Skeletal muscle cell (primary cell): ENCODE measurements at places on chromosomes 6 and 20.
A peak's percentile ranks its signal among the peaks of the same experiment; 100 is the strongest.

DNA sequence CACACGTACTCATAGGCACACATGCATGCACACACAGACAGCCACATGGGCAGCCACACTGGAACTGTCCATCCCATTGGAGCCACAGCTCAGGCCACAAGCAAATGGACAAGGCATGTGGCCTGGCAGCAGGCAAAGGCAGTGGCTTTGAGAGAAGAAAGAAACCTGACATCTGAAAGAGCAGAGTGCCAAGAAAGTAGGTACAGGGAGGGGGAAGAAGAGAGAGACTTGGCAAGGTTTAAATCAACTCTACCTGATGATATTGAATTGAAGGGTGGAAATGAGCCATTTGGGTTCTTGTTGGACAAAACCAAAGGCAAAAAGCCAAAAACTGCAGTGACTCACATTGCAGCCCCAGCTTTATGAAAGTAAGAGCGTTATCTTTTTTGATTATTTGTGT, 142.7 kb downstream of the PCSK2 start:
- DNase-seq, result no peak

- DNase-seq, result peak; percentile 43
These were observed 5.9 kb downstream of the SLC2A10 start for GRCh38 chr20:46715292-46715756.

GRCh38 chr20:40683221-40683893, 5.7 kb downstream of the MAFB start:
- DNase-seq, result no peak

DNA sequence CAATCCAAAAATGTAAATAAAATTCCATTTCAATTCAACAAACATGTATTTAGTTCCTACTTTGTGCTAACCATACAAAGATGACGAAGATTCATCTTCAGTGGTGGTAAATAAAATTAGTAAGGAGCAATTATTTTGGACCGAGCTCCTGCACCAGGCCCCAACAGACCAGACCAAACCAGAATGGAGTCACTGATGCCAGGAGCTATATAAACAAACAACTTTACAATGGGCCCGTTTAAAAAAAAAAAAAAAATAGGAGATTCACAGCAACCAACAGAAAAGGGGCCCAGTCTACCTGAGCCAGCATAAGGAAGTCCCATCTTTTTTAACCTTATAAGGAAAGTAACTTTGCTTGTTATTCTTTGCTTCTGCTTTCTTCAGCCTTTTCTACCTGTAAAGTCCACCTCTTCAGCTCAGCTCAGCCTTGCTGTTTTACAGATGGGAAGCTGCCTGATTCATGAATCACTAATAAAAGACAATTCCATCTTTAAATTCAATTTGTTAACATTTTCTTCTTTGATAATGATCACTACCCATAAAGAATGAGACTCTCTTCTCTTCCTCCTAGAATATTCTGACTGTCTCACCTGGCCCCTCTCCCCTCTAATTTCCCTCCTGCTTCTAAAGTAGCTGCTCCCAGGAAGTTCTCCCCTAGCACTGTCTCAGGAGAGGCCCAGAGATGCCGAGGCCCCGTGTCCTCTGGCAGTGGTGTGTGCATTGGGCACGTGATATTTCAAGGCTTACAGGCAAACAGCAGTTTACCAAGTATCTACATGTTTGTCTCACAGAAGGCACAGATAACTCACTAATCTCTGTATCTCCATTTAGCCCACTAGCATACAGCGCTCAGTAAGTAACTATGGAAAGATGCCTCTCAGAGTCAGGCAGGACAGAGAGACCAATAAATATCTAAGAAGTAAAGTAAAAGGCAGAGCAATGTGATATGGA, 8.4 kb downstream of the MBOAT1 start:
- no peak for DNase-seq

- no peak for DNase-seq
These were observed 10.3 kb downstream of the EEF1A2 start for GRCh38 chr20:63488315-63489251.

DNA sequence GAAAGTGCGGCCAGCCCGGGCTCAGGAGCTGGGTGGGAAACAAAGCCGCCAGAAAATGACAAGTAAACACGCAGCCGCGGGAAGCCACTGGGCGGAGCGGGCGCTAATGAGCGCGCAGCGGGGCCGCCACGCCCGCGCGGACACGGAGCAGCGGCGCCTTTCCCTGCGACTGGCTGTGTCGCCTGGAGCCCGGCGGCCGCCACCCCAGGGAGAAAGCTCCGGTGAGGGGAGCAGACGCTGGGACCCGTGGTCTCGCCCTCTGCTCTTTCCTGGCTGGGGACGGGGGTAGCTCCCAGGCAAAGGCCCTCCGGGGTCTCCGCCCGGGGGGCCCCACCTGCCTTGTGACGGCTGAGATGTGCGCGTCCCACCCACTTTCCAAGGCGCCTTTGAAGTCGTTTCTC, 54.9 kb downstream of the PRR18 start:
- no peak for DNase-seq

DNA sequence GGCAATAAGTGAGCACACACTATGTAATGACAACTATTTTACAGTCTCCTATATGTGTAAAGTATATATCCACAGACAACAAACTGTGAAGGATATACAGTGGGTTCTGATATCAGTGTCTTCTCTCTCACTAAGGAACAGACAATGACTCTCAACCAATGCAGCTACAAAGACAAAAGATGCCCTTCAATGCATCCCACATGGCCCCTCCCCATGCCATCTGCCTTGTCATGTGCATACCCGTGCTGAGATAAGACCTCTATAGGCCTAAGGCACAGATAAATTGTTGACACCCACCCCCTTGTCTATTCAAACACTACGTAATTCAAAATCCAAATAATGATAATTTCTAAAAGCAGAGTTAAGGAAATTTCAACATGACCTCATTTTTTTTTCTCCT, 1123.5 kb upstream of the MAP3K7 start:
- no peak for DNase-seq

GRCh38 chr20:4134355-4134834, 119.0 kb upstream of the RNF24 start:
- no peak for DNase-seq
